Stimulated activated naive B cell treated with anti-CD40 and anti-IgM and Interleukin-4, amounts not matched to agents 10 μg/mL and 1 μg/mL and 100 μg/mL, for 72 hours (primary cell): ENCODE measurements at places on chromosomes 6 and 20.

GRCh38 chr6:36688739-36689075 is 8.9 kb upstream of the RAB44 start:
- DNase-seq = no peak

DNA sequence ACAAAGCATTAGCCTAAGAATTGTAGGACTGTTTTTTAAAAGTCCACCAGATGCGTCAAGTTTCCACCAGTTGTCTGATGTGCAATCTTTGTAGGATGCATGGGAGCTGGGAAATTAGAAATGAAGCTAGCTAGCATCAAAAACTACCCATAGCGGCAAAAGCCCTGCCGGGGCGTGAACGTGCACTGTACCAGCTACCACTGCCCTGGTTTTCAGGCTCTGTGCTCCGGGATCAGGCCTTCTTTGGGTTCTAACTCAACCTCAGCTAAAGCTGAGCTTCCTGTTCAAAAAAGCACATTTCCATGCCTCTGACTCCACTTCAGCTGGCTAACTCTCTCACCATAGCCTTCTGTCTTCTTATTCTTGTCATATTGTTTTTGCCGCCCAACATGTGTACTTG is 26.9 kb upstream of the FUCA2 start:
- DNase-seq = no peak

DNA sequence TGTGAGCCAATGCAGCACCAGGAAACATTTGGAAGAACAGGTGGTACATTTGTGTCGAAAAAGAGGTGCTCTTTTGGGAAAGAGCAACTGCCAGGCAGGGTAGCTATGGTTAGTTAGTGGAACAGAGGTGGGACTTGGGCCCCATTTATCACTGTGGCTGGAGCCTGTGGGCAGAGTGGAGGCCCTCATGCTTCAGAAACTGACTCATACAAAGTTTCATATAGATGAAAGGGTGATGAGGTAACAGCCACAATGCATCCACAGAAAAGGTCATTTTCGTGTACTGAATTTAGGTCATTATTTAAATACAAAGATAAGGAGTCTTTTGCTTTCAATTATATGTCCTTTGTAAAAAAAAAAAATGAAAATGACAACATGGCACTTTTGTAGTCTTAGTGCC is 76.4 kb upstream of the HS3ST5 start:
- DNase-seq = no peak

DNA sequence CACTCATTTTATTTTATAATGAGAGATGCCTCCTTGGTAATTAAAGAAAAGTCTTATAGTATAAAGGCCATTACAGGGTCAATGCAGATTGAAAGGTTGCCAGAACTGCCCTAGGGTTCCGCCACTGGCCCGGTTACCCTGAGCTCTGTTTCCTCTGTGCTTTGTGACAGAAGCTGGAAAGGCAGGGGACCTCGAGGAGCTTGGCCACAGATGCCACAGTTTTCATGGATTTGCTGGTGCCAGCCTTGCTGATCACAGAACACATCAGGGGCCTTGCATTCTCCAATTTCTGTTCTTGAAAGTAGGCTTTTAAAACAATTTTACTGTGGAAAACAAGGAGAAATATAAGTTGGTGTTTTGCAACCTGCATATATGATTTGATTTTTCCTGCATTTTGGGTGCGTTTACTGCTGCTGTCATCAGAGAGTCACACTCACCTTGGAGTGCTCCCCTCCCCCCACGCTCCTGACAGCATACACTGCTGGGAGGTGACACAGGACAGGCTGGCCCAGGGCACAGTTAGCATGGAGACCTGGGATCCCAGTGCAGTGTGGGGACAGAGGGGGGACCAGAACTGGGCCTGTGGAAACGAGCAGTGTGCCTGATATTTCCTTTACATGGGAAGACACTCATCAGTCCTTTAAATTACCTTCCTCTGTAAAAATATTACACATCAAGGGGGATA is 142.8 kb downstream of the CFAP61 start:
- no peak for DNase-seq

DNA sequence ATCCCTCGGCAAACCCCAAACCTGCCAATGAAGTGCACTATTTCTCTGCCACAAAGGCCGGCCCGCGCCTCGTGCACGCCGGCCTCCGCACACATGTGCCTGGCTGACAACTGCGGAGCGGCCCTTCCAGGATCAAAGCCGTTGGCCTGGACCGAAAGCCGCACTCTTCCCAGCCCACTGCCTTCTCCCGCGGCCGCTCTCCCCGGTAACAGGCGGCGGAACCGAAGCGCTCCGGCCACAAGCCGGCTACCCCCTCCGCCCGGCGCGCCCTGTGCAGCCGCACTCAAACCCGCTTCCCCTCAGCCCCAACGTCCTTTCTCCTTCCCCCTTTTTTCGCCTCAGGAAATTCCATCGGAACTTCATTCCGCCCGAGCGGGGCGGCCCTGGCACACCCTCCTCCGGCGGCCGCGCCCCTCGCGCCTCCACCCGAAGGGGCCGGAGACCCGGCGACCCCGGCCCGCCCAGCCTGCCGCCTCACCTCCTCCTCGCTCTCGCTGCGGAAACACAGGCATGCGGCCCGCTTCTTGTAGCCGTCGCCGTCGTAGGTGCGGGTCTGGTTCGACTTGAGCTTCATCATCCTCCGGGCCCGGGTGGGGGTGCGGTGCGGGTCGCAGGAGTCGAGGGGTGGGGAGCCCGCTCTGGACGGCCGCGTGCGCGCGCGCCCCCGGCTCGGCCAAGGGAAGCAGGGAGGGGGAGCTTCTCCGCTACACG is 528 bp downstream of the NUDT3 start:
- DNase-seq = peak; percentile 39

GRCh38 chr6:6834356-6835222 is 246.1 kb downstream of the LY86 start:
- DNase-seq = no peak

- no peak for DNase-seq
Observed at GRCh38 chr20:10584371-10584770, 89.4 kb downstream of the JAG1 start.
